ENCODE measurements at places on chromosomes 16 and 17. TPM values are rescaled to one million over a fixed set of nuclear protein-coding genes. Genes with fewer than 3 reads are reported as not detected.

Gene TBC1D3B
- total RNA-seq, result 8.1 TPM

GRCh38 chr17:46039592-46040186 is 40.6 kb downstream of the STH start:
- no peak for DNase-seq

GRCh38 chr16:26651464-26651863 is 415.3 kb upstream of the C16orf82 start:
- no peak for DNase-seq

GRCh38 chr16:51407199-51407598 is 256.1 kb upstream of the SALL1 start:
- DNase-seq, result no peak

Gene TMEM132E
- not detected for total RNA-seq

DNA sequence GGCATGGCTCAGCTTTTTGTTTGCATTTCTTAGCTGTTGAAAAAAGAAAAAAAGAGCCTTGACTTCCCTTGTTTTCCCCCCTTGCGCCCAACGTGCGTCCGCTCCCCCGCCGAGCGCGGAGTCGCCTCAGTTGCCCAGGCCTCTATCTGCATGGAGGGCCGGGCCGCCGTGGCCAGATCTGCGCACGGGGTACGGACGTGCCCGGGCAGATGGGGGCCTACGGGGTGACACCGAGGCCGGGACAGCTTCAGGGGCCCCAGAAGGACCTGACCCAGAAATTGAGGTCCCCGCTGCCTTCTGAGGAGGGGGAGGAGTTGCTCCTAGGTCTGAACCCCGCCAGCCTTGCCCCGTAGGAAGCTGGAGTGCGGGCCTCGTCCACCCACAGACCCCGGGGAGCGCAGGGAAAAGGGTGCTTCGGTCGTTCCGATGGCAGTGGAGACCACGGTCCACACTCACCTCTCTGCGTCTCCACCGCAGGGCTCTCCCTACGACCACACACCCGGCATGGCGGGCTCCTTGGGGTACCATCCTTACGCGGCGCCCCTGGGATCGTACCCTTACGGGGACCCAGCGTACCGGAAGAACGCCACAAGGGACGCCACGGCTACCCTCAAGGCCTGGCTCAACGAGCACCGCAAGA is 1.5 kb downstream of the IRX5 start:
- no peak for DNase-seq

Data from activated CD4-positive, alpha-beta memory T cell treated with anti-CD3 and anti-CD28 coated beads for 36 hours (primary cell).